Activated CD4-positive, alpha-beta T cell treated with anti-CD3 and anti-CD28 coated beads, Interleukin-2, Interleukin-4, amounts not matched to agents 100 ng/mL and 50 ng/mL, durations not matched to agents 16 hours and 8 hours (primary cell): ENCODE measurements at places on chromosomes 3 and 15.

- peak; percentile 51 for DNase-seq
Observed at GRCh38 chr3:3998140-3998922, 199.1 kb downstream of the LRRN1 start.

GRCh38 chr15:56919031-56919608, 676 bp downstream of the TCF12 start:
- DNase-seq: peak; percentile 53

- no peak for DNase-seq
Observed at GRCh38 chr3:27596921-27597320, 112.7 kb upstream of the SLC4A7 start.

GRCh38 chr15:91118817-91119590, 18.9 kb downstream of the SV2B start:
- no peak for DNase-seq

DNA sequence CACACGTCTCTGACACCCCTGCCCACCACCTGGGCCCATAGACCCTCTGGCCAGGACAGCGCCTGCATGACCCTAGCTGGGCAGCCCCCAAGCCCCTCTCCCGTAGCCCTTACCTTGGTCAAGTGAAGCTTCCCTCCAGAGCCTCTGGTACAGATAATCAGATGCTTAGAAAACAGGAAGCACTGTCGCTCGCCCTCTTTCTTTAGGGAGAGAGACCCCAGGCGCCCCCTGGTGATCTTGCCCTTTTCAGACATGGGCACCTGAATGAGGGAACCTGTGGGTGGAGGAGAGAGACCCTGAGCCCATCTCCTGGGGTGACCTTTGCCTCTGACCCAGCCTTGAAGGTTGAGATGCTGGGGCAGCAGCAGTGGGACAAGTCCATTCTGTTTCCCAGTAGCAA, 65.4 kb downstream of the RASGRF1 start:
- peak; percentile 3 for DNase-seq
